Cardiac fibroblast (primary cell): ENCODE measurements at places on chromosomes 2 and 18.

- DNase-seq = peak; percentile 75
Measured at GRCh38 chr2:38113981-38114708, 38.2 kb upstream of the CYP1B1 start.

DNA sequence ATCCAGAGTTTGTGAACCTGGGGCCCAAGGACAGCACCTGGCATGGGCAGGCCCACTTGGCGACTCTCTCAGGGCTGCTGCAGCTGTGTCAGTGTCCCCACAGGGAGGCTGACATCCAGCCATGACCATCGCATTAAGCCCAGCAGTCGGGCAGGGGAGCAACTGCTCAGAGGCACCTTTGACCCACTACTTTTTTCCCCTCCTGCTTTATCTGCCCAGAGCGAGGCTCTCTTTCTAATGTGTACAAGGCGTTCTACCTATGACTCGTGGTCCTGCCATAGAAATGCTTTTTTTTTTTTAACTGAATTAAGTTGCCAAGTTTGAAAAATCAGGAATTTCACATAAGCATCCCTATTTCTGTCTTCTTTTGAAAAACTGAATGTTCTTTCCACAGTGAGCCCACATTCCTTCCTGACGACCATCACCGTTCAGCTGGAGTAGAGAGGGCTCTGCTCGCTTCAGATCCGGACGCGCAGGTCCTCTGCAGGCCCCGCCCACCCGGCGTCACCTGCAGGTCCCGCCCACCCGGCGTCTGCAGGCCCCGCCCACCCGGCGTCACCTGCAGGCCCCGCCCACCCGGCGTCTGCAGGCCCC, 403 bp upstream of the CLUL1 start:
- no peak for DNase-seq

GRCh38 chr2:54988612-54989011, 61.6 kb downstream of the RTN4 start:
- DNase-seq = no peak

DNA sequence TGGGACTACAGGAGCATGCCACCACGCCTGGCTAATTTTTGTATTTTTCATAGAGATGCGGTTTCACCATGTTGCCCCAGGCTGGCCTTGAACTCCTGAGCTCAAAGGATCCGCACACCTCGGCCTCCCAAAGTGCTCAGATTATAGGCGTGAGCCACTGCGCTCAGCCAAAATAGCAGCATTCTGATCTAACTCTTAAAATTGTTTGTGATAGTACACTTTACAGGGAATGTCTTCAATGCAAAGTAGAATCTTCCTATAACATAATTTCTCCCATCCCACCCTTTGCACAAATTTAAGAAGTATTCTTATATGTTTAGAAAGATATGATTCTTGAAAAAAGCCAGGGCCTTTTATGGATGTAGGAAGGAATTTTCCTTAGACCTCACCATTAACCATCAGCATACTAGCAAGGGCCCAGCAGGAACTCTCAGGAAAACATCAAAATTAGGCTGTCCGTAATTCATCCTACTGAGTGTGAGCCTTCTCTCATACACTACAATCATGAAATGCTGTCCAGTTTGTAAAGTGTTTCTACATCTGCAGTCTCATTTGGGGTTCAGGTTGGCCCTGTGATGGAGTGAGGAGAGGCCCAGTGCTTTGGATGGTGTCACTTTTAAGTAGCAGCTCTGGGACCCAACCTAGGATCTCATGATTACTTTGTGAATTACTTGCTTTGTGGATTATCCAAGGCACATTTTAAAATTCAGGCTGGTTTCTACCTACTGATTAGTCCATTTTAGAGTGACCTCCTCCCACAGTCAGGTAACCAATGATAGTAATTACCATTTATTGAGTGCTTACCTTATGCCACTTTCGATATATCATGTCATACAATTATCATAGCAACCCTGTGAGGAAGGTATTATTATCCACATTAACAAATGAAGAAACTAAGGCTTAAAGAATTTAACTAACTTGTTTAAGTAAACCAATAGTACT, 37.5 kb upstream of the DLX1 start:
- no peak for DNase-seq

DNA sequence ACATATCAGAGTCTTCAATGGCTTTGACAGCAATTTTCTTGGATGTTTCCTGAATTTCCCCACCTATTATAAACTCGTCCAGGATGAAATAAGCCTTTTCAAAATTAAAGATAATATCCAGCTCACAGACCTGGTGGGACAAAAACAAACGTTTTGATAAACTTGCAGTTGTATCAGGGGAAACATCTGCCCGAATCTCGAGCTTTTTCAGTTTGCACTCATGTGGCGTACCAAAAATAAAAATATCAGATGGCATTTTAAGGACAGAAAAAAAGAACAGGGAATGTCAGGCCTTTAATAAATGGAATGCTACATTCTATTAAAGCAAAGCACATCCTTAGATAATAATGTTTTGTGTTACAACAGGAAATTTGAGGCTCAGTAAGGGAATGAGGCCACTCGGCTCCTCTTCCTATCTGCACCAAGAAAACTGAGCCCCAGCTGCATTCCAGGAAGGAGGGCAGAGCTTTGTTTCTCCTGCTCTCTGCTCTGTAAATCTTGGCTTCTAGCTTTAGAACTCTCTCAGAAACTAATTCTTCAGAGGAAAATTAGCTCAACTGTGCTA, 72.1 kb downstream of the AP1S3 start:
- no peak for DNase-seq

GRCh38 chr2:44450806-44451205, 89.1 kb downstream of the CAMKMT start:
- DNase-seq = peak; percentile 35

- DNase-seq = no peak
Measured at GRCh38 chr2:149170156-149170555, 131.7 kb downstream of the LYPD6B start.

- no peak for DNase-seq
Measured at GRCh38 chr18:68694316-68694715, 20.6 kb downstream of the TMX3 start.

DNA sequence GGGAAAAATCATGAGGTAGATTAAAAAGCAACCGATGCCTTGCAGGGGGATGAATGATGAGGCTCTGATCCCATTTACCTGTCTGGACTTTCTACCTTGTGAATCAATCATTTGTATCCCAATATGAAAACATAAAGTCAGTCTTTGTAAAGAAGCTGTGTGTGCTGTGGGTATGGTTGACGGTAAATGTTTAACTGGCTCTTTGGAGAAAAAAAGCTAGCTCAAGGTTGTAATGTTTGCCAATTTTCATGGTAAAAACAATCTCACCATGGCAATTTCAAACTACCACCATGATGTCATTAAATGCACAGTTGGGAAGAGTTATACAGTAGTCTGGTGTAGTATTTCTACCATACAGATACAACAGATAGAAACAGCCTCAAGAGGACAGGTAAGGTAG, 14.6 kb downstream of the TTR start:
- no peak for DNase-seq

DNA sequence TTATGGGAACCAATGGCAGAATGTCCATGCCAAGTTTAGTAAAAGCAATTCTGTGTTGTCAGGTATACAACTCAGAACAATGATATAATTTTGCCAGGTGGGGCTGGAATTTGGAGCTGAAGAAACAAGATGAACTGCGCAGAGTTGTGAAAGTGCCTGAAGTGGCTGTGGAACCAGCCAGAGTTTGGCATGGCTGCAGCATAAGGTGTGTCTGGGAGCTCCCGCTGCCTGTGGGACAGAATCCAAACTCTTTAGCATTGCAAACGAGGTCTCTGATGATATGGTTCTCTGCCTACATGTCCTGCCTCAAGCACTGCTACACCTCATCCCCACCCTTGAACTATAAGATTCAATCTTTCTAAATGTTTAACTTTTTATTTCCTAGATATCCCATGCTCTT, 909.7 kb downstream of the EPHA4 start:
- no peak for DNase-seq

DNA sequence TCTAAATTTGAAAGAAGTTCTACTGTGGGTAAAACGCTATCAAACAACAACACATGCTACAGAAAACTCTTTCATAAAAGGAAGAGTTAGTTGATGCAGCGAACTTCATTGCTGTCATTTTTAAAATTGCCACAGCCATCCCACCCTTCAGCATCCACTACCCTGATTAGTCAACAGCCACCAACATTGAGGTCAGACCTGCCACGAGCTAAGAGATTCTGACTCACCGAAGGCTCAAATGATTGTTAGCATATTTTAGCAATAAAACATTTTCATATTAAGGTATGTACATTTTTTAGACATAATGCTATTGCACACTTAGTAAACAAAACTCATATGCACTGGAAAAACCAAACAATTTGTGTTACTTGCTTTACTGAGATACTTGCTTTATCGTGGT, 347.1 kb downstream of the CLIP4 start:
- peak; percentile 74 for DNase-seq

DNA sequence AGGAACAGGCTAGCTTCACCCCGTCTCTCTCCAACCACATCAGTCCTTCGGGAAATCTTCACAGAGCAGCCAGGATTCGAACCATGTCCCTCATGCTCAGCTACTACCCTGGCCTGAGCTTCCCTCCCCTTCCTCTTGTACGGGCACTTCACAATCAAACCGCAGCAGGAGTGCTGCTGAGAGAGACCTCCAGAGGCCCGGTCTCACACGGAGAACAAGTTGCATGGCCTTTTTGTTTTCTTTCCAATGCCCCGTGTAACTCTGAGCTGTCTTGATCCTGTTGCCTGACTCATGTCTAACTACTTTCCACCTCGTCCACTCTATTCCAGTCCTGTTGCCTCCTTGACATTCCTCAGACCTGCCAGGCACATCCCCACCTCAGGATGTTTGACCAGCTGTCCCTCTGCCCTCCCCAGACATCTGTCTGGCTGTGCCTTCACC, 25.4 kb downstream of the FBLN7 start:
- peak; percentile 12 for DNase-seq

GRCh38 chr2:176491172-176491904, 222.1 kb downstream of the MTX2 start:
- DNase-seq = peak; percentile 96

GRCh38 chr2:45070113-45070652, 60.9 kb upstream of the SIX2 start:
- peak; percentile 9 for DNase-seq

DNA sequence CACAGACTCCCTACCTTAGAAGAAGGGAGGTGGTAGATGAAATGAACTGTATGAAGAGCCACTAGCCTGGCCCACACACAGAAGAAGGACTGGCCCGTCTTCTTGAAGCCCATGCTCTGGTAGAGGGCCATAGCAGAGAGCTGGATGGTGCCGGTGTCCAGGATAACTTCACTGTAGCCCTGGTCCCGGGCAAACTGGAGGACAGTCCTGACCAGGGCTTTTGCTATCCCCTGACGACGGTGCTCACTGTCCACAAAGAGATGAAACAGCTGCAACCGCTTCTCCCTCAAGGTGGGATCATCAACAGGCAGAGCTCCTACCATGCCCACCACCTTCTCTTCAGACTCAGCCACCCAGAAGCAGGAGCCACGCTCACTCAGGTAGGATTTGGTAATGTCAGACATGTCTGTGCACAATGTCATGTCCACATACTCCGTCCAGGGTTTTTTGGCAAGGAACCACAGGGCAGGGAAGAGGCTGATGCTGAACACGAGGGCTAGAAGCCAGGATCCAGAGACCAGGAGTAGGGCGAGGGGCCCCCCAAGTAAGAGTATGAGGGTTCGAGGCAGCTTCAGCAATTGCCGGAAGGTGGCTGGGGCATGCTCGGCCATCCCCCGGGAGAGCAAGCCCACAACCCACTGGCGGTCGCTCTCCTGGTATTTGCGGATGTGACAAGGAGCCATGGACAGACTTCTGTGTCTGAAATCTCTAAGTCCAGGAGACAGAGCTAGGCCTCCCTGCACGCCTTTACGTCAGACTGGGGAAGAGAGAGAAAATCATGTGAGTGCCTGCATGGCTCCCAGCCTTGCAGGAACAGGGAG, 1.1 kb downstream of the NAT8 start:
- no peak for DNase-seq

GRCh38 chr2:143844986-143845385, 674.9 kb downstream of the ZEB2 start:
- no peak for DNase-seq

DNA sequence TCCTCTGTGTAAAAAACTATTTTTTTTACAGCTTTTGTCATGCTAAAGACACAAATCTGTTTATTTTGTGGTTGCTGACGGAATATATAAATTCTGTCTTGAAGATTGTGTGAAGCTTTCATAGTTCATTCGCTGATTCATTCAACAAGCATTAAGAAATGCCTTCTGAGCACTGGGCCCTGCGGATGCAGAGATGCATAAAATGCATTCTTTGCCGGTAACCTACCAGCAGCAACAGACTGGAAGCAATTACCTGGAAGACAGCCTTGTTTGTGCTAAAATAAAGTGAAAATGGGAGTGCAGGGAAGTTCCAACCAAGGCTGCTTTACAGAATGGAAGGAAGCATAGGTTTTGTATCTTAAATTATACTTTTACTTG, 119.7 kb downstream of the PMAIP1 start:
- DNase-seq = peak; percentile 79

DNA sequence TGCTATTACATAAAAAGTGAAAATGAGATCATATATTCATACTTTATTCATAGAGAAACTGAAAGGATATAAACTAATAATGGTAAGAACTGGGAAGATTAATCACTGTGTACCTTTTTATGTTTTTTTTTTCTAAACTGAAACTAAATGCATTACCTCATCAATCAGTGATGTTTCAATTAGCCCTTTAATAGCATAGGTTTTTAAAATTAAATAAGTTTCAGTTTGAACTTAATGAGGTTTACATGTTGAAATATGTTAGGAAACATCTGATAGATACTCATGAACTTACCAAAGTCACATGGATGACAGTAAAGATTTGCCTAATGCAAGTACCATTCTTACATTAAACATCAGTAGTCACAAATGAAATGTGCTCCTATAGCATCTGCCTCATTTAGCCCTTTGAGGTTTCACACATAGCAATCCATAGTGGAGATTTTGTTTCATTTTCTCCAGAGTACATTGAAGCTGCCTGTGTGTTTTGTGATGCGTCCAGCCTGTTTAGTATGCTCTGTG, 8.9 kb downstream of the MAPRE2 start:
- DNase-seq = peak; percentile 35

DNA sequence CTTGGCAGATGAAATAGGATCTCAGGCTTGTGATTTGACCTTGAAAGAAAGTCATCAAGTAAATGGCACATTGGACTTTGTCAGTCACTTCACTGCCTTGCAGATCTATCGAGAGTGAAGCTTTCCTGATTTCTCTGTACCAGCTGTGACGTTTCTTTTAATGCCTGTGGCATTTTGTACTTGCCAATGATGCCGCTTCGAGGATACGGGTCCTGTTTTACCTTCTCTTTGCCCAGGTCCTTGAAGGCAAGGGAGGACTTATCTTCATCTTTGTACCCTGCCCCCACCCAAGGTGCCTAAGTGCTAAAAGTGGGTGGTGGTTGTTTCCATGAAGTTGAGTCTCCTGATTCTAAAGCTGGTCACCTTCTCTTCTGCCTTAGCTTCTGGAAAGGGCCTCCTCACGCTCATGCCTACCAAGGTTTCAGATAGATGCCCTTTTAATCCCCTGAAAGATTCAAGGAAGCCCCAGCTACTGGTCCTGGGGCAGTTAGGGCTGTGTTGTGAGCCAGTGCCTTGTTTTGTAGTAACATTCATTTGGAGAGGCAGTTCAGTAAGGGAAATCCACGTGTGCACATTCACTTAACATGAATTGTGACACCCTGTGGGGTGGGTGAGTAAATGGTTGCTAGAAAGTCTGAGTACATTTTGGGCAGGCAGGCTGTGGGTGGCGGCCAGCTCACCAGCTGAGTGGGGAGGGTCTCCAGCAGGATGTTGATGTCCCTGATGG, 6.1 kb downstream of the LBH start:
- DNase-seq = peak; percentile 37
